ENCODE measurements at places on chromosomes 6 and 20.

- no peak for DNase-seq
Observed at GRCh38 chr6:135583256-135583761, 85.8 kb upstream of the AHI1 start.

DNA sequence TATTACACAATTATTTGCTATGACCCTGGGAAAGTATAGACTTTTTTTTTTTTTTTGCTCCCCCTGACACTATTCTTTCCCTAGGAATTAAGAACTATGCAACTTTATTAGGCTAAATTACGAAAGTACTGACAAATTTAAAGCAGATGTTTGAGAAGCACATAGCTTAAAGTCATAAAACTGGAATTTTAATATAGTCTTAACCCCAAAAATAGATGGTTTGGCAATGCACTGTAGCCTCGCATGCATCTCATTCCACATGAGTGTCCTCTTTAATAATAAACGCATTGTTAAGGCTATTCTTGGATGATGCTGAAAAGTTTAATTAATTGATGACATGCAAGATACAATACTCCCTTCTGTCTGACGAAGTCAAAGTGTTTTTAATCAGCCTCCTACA lies 49.3 kb downstream of the TBC1D7 start:
- no peak for DNase-seq

GRCh38 chr6:165178056-165178455 lies 131.3 kb downstream of the C6orf118 start:
- no peak for DNase-seq

- DNase-seq, result no peak
Observed at GRCh38 chr6:84061174-84061573, 27.6 kb downstream of the MRAP2 start.

DNA sequence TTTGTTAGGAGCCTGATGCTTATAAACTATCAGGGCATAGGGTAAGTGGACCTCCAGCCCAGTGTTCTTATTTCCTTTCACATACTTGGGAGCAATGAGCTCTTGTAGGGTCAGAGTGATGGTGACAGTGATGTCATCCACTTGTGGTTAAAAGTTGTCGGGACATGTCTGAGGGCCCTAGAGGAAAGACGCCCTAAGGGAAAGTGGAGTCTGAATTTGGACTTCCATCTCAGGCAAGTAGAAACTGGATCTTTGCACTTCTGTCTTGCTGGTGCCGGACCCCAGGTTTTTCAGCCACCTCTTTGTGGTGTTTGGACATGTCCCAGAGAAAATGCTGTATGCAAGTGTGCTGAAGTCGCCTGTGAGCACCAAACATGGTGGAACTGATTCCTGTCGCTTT lies 900.5 kb downstream of the C6orf118 start:
- DNase-seq, result no peak

DNA sequence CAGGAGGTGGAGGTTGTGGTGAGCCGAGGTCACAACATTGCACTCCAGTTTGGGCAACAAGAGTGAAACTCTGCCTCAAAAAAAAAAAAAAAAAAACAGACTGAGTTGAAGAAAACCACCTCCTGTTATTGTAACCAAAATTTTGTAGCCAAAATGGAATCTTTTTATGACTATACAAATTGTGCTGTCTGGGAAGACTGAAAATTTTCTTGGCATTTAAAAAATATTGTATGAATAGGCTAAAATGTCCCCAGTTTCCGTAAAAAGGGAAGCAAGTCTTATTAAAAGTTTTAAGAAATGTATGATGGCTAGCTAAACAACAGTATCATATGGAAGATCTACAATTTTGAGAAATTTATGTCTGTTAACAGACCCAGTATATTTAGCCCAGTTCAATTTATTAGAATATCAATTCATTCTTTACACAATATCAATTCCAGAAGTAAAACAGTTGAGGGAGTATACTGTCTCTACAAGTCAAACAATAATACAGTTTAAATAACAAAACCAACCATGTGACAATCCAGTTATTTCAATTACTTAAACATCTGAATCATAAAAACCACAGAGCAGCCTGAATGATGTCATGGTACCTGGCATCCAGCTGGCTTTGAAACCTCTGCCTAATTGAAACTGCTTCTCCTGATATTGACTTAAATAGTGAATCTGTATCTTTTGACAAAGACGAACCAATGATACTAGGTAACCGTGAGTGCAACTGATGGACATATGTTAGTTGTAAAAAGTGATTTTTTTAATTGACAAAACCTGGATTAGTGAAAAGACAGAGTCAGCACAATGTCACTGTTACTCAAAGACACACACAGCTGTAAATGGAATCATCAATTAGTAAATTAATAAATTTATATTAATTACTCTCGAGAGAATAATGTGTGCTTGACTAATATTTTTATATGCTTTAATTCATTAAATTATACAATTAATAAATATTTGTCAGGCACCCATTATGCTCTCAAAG lies 166.6 kb upstream of the MARCKS start:
- DNase-seq, result no peak

- DNase-seq, result no peak
Observed at GRCh38 chr6:63816982-63817436, 181.4 kb downstream of the PHF3 start.

- no peak for DNase-seq
Observed at GRCh38 chr6:157079771-157080170, 243.5 kb downstream of the TMEM242 start.

DNA sequence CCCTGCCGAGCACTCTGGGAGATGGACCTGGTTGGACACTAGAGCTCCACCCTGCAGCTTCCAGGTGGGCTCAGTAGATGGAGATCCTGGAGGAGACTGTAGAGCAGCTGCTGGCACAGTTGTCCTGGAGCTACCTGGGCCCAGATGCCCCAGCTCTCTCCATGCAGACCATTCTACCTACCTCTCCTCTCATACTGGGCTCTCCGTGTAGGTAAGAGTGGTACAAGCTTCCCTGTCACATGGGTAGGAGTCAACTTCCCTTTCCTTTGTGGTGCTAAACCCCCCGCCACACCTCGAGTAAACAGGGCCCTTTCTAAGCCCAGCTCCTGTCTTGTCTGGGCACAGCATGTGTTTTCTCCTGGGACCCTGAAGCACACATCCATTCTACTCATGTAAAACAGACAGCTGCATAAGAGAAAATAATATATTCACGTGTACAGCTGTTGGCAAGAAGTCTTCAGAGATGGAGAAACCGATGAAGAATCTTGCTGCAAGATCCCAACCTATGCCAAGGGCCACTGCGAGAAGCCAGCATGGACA lies 108.1 kb upstream of the DUSP22 start:
- DNase-seq, result no peak

GRCh38 chr6:132357120-132357519 lies 44.2 kb downstream of the MOXD1 start:
- DNase-seq, result no peak

- DNase-seq, result no peak
Observed at GRCh38 chr6:35368038-35368887, 25.9 kb downstream of the PPARD start.

GRCh38 chr20:3383878-3384495 lies 23.5 kb downstream of the DNAAF9 start:
- no peak for DNase-seq

- no peak for DNase-seq
Observed at GRCh38 chr20:24970754-24971153, 21.7 kb downstream of the CST7 start.

- DNase-seq, result peak; percentile 18
Observed at GRCh38 chr6:53718597-53719460, 53.3 kb upstream of the KLHL31 start.

GRCh38 chr6:150516199-150516598 lies 83.5 kb upstream of the PLEKHG1 start:
- no peak for DNase-seq

DNA sequence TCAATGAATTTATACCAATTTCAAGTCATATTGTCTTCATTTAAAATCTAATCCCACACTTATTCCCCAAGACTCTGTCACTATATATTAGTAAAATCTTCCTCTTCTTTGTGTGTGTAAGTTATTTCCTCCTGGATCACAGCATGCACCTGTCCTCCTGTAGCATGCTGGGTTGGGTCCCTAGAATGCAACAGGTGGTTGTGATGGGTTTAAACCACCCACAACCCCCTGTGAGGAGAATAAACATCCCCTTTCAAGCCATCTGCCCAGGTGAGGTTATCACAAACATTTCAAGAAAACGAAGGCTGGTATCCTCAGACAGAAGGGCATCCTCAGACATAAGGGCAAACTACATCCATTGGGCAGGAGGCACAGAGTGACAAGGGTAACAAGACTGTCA lies 26.4 kb downstream of the DZANK1 start:
- DNase-seq, result no peak

GRCh38 chr6:98124171-98124570 lies 710.2 kb upstream of the POU3F2 start:
- no peak for DNase-seq
